Stimulated activated CD8-positive, alpha-beta memory T cell treated with anti-CD3 and anti-CD28 coated beads, Interleukin-15, amount 100 ng/mL, for 24 hours (primary cell): ENCODE measurements at places on chromosomes 6 and 20.

DNA sequence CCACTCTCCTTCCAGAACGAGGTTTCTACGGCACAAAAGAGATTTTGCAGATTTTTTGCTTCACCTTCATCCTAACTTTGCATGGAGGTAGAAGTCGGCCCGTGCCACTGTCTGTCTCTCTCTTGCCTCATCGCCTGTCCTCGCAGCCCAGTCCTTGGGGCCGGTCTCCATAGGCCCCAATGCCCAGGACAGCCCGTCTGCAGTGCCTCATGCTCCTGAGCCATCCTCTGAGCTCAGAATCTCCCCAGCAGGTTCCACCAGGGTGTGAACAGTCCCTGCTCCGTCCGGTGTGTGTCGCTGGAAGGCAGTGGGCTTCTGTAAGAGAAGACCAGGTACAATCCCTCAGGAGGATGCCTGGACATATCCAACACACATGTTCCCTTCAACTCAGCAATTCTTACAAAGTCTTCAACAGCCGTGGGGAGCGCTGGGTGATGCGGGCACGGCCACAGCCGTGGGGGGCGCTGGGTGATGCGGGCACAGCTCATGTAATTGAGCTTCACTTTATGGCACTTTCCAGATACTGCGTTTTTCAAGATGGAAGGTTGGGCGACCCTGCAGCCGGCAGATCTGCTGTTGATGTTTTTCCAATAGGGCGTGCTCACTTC is 231.9 kb downstream of the DLL1 start:
- no peak for DNase-seq

- no peak for DNase-seq
These were observed 37.0 kb upstream of the POU3F2 start for GRCh38 chr6:98797217-98797994.

DNA sequence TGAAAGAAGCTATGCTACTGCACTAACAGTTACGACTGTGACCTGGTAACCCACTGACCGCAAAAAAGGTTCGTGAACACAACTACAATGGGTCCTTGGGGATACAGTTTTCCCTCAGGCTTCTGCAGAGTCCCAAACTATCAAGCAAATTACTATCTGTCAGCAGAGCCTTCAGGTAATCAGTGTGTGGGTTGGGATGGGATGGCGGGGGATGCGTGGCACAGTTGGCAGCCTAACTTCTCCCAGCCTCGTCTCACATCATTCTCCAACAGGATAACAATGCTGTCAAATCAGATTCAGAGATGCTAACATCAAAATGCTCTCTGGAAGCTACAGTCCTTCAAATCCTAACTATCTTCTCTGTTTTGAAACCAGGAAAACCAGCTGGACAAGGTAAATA is 102.3 kb downstream of the EPM2A start:
- no peak for DNase-seq

DNA sequence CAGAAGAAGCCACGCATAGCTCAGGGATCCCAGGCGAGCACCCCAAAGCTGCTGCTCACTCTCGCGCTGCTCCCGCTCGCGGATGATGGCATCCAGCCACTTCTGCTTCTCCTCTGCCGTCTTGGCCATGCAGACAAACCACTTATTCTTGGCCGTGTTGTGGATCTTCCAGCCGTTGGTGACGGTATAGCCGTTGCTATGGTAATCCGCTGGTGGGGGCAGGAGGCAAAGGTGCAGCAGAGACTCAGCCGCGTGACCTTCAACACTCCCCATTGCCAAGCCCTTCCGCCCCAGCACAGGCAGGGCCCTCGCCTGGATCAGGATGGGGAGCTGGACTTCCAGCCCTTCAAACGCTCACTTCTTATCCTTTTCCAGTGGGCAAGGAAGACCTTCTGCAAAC is 136.9 kb downstream of the PREX1 start:
- no peak for DNase-seq

DNA sequence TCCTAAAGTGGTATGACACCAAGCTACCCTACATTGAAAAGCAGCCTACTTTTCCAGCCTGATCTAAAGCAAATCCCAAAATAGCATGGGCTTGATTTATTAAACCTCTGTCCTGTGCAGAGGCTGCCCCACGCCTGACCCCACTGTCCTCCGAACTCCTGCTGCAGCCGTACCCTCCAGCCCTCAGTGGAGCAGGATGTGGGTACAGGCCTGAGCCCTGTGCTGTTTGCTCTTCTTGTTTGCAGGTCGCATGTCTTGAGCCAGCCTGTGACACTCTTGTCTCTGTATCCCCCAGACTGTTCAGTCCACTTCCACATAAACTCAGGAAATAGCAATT is 61.2 kb downstream of the RPP40 start:
- no peak for DNase-seq

DNA sequence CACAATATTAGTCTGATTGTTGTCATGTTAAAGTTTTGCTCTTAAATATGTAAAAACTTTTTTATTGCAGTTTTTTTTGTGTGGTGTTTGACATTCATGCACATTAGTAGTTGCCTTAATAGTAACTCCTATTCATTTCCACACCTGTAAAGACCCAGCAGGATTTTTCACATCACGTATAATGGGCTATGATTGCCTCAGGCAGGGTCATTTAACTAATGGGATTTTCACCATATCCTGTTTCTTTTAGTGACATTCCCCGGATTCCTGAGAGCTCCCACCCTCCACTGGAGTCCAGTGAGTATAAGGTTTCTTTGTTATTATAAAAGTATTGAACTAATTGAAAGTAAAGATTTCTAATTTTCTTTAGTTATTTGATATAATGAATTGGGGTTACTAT is 359.2 kb downstream of the RIMS1 start:
- DNase-seq = no peak

- no peak for DNase-seq
These were observed 181.1 kb upstream of the PRSS16 start for GRCh38 chr6:27066381-27066780.

DNA sequence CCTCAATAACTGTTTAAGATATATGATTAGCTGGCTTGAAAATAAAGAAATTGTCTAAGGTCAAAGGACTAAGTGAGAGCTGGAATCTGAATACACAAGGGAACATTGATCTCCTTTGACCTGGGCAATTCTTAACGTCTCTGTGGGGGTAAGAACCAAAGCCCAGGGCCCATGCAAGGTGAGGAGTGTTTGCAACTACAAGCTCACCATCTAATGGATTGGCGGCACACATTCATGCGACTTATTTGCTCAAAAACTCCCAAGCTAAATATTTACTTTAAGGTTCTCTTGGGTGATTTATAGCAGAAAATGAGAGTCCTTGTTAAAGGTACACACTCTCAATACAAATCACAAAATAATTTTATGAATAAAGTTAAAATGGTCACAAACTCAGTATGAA is 392.0 kb upstream of the FLRT3 start:
- DNase-seq = no peak

DNA sequence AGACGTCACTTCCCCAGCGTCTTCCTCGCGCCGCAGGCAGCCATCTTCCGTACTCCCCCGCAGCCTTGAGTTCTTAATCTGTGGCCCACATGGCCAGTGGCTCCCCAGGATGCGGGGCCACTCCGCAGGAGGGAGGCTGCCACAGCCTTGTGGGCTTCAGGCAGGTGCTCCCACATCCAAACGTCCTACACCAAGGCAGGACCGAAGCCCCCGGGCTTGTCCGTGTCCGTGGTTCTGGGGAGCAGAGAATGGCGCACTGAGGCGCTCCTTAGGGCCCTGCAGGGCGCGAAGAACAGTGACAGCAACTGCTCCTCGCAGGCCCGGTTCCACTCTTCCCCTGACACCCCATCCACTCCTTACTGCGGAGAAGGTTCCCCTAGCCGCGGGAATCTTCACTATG is 755.8 kb downstream of the PRIM2 start:
- DNase-seq = no peak

DNA sequence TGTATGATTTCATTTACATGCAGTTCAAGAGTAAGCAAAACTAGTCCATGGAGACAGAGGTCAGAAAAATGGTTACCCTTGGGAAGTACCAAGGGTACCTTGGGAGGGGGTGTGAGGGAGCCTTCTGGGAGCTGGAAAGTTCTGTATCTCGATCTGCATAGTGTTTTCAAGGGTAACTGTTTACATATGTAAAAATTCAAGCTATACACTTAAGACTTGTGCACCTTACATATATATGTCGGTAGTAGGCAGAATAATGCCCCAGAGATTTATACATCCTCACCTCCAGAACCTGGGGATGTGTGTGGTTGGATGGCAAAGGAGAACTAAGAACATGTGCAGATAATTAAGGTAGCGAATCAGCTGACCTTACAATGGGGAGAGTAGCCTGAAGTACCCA is 31.0 kb downstream of the GABRR2 start:
- no peak for DNase-seq

- DNase-seq = no peak
These were observed 28.0 kb downstream of the DIDO1 start for GRCh38 chr20:62898093-62898964.

GRCh38 chr6:157054531-157054979 is 268.8 kb downstream of the TMEM242 start:
- no peak for DNase-seq

DNA sequence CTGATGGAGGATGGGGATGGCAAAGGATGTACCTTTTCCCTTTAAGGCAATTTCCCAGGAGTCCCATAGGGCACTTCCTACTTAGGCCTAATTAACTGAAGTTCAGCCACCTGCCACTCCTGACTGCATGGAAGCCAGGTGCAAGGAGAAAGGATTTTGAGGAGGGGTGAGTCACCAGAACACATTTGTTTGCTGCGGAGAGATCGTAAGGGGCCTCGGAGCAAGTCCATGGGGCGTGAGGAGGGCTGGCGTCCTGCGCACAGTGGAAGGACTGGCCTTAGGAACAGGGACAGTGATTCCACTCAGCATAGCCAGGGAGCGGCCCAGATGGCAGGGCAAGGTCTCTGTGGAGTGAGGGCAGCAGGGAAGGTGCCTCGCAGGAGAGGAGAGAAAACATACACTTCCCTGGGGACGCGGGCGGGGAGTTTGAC is 11.8 kb upstream of the MAP1LC3A start:
- DNase-seq = no peak

- no peak for DNase-seq
These were observed 84.9 kb downstream of the KCNB1 start for GRCh38 chr20:49397525-49397924.

DNA sequence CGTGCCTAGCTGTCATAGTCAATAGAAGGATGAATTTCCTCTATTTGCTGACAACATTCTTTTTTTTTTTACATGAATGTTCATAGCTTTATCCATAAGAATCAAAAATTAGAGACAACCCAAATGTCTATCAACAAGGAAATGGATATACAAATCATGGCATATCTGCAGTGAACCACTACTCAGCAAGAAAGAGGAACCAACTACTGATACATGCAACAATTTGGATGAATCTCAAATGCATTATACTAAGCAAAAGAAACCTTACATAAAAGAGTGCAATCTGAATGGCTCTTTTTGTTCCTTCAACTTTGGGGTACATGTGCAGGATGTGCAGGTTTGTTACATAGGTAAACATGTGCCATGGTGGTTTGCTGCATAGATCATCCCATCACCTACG is 17.7 kb upstream of the MCM9 start:
- DNase-seq = no peak

GRCh38 chr20:57697543-57697942 is 12.3 kb downstream of the PMEPA1 start:
- no peak for DNase-seq

DNA sequence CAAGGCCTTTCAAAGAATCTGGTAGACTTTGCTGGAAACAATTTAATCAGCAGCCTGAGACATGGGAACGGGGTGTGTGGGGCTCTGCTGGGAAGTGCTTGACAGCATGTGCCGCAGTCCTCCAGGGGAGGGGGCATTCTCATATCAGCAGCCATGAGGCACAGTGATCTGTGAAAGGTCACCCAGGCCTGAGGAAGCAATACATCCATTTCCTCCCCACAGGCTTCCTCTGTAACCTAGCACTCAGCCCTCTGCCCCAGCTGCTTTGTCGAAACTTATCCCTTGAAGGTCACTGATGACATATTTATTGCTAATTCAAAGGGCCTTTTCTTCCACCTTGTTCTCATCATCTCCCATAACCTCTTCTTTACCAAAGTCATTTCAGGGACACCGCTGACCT is 103.3 kb downstream of the TNFAIP3 start:
- DNase-seq = no peak

DNA sequence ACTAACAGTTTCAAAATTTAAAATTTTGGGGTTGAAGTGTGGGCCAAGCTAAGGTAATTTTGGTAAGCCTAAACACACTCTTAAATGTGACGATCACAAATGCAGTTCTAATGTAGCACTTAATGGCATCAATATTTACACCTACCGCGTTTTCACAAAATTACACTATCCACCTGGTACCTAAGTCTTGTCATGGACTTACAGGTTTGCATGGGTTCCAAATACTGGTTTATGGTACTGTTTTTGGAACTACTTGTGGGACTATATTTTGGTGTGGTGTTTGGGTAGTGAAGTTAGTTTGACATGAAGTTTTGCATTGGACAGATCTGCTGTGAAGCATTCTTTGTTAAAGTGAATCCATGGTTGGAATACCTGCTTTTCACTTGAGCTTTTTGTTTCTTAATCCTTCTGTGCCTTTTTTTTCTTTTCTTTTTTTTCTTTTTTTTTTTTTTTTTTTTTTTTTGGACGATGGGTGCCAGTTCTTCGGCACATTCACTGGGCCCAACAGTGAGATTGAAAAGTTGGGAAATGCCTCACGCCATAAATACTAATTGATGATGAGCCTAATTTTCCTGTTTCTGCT is 6.5 kb downstream of the SRSF3 start:
- DNase-seq = no peak

DNA sequence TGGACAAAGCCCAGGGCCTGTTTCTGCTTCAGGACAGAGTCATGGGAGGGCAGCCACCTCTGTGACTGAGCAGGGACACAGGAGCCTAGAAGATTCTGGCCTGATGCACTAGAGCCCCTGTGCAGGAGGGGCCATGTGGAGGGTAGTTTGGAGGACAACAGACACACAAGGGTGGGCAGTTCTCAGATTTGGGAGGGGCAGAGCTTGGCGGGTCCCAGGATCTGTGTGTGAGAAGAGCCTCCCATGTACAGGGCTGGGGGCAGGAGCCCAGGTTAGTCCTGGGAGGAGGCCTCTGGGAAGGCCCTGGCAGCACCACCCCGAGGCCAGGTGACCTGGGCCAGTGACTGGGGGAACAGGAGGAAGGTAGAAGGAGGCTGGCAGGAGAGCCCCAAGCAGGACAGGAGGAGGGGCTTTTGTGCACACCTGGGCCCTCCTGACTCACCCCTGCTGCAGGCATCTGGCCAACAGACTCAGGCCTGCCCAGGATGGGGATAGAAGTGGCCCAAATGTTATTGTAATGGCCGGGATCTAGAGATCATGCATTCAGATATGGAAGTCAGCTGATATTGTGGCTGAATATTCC is 1.4 kb upstream of the ULBP3 start:
- DNase-seq = no peak

DNA sequence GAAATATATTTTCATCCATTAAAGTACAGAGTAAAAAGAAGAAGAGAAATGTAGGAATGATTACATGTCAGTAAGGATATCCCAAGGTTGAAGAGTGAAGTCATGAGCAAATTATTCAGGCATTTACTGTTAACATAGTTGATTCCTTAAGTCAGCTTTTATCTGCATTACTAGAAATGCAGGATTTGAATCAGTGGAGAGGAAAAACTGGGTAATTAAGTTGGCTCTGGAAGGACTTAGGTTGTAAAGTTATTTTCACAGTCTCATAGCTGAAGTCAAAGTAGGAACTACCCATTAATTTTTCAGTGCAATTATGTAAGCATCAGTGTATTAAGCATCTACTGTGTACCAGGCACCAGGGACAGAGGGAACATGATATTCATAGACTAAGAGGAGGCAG is 7.8 kb downstream of the NAA20 start:
- DNase-seq = no peak
